CD4-positive, alpha-beta T cell treated with Interleukin-17A for 4 hours (primary cell): ENCODE measurements at places on chromosomes 3 and 15.

- DNase-seq, result no peak
These were observed 194.9 kb downstream of the ARRDC4 start for GRCh38 chr15:98155356-98155755.

DNA sequence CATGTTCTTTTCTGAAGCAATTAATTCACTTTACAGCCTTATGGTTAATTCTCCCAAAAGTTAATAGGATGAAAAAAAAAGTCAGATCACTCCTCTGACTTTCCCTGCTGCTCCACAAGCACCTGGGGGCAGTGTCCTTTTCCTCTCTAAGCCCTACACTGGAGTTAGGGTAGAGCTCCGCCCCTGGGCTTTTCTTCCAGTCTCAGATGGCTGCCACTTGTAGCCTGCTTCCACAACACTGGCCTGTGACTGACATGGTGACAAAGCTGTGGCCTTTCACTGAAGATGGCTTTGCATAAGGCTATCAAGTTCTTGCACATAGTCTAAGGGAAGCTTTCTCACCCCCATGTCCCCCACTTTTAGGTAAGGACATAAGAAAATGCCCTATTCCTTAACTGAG, 1.3 kb upstream of the MON1A start:
- no peak for DNase-seq

GRCh38 chr15:67373971-67374370, 119.4 kb downstream of the IQCH start:
- DNase-seq, result no peak

GRCh38 chr15:82093774-82094211, 48.0 kb upstream of the MEX3B start:
- DNase-seq, result no peak

- DNase-seq, result no peak
These were observed 223.2 kb downstream of the MTHFS start for GRCh38 chr15:79673416-79674123.

GRCh38 chr15:25985165-25985564, 122.0 kb upstream of the ATP10A start:
- no peak for DNase-seq

DNA sequence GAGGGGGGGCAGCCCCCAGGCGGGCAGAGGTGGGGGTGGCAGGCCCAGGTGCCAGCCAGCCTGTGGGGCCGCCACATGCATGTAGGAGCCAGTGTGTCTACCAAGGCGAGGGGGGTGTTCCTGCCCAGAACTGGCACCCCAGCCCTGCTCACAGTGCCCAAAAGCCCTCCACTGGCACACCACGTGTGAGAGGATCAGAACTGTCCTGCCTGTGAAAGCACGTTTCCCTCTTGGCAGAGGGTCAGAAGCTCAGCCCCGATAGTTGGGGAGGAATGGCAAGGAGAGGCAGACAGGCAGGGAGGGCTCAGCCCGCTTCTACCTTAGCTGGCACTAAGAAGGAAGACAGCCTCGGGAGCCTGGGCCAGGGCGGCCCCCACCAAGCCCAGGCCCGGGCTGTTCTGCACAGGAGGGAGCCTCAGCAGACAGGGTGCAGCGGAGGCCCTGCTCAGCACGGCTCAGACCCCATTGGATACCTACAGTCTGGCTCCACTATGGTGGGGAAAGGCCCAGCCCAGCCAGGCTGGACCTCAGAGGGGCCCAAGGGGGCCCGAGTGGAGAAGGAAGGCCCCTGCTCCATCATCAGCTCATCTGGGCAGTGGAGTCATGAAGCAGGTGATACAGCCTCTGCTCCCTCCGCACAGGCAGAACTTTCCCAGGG, 84.8 kb upstream of the LINGO1 start:
- DNase-seq, result no peak

- no peak for DNase-seq
These were observed 18.0 kb upstream of the CEP152 start for GRCh38 chr15:48828906-48829305.

GRCh38 chr3:151969026-151969642, 95.7 kb downstream of the SUCNR1 start:
- no peak for DNase-seq

DNA sequence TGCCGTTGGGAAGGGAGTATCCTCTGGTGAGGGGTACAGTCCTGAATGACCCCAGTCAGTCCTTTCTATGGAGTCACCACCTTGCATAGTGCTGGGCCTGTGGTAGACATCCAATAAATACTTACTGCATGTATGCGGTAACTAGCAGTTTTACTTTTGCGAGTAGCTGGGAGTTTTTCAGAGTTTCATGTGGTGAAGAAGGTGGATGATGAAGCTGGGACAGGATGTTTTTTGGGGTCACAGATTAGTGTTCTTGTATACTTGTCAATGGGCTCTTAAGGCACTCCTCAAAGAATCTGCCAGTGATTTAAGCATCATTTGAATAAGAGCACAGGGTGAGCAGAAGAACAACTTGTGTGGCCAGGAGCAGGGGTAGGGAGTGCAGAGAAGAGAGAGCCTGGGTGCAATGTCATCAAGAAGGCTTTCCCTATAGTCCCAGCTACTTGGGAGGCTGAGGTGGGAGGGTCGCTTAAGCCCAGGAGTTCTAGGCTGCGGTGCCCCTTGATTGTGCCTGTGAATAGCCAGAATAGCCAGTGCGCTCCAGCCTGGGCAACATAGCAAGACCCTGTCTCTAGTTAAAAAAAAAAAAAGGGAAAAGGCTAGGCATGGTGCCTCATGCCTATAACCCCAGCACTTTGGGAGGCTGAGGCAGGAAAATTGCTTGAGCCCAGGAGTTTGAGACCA, 22.1 kb downstream of the PPCDC start:
- no peak for DNase-seq

DNA sequence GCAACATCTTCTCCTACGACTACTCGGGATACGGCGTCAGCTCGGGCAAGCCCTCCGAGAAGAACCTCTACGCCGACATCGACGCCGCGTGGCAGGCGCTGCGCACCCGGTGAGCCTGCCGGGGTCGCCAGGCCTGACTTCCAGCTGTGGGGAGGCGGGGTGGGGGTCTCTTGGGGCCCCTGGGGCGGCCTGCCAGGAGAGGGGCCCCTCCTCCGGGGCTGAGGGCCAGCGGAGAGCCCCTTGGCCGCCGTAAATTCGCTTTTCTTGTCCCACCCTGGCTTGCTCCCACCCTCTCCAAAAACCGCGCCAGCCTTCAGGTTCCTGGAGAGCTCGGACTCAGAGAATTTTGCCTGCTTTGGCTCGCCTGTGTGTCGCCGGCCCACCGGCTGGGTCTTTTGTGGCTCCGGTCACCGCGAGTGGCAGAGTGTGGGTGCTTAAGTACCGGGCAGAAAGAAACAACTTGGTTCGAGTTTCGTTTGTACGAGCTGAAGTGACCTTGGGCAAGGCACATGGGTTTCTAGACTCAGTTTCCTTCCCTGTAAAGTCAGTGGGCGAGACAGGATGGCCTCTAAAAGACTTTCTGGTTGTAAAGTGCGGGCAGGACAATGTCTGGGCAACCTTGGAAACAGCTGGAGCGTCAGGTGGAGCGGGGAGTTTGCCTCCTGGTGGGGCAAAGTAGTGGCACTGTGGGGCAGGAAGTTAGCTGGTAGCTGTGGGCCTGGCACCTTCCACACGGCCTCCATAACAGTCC, 976 bp downstream of the ABHD17C start:
- peak; percentile 51 for DNase-seq

DNA sequence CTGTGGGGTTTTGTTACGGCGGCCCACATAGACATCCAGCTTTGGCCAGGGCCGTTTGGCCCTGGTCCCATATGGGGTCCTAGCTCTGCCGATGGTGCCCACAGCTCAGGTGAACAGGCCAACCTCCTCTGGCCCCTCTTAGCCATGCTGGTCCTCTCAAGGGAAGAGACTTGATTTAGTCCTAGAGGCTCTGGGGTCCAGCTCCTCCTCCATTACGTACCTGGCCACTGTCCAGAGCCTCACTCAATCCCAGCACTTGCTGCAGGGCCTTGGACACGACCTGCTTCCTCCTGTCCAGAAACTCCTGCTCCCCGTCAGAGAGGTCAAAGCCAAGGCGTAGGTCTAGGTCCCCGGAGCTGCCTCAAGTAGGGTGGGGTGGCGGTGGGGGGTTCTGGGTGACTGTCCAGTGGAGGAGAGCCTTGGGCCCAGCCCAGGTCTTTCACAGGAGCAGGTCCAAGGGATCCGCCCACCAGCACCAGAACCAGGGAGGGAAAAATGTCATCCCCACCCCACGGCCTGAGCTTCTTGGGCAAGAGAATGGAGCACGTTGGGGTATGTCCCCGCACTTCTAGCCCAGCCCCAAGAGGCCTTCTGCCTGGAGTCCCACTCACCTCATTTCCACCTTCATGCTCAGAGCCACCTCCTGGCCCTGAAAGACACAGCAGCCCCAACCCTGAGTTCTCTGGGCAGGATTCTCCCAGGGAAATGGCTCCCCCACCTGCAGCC, 6.8 kb downstream of the PLA2G4F start:
- DNase-seq, result no peak
